ENCODE measurements at places on chromosomes 7 and 10. TPM values are rescaled to one million over a fixed set of nuclear protein-coding genes. Genes with fewer than 3 reads are reported as not detected.

DNA sequence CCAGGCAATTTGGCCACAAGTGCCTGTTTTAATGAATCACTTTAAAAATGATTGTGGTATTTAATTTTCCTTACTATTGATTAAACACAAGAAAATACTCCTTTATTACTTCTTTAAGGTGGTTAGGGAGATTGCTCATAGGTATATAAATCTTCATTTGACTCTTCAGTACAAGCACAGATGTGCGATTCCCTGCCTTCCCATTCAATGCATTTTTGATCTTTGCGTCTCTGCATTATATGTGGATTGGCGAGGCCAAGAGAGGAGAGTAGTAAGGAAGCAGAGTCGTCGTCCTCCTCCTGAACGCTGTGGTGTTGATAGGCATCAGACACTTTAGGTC, 683.7 kb downstream of the LRMDA start:
- no peak overlapping the region for H3K27ac ChIP-seq
- H3K4me3 ChIP-seq: no peak overlapping the region
- DNase-seq: no peak
- no peaks in the 10 kb centered on the region for H3K36me3 ChIP-seq

- no peaks in the 10 kb centered on the region for H3K36me3 ChIP-seq
- H3K27me3 ChIP-seq: peaks cover 38% of the 10 kb centered on the region
- H3K4me3 ChIP-seq: no peak overlapping the region
- no peak overlapping the region for H3K27ac ChIP-seq
- no peak for DNase-seq
- no peaks in the 10 kb centered on the region for H3K4me1 ChIP-seq
These were observed 7.8 kb upstream of the ABLIM1 start for GRCh38 chr10:114665873-114666272.

GRCh38 chr10:102791754-102792395, 45.3 kb downstream of the CYP17A1 start:
- no peak overlapping the region for H3K4me3 ChIP-seq
- H3K36me3 ChIP-seq: peaks cover 5% of the 10 kb centered on the region
- H3K4me1 ChIP-seq: peaks cover 24% of the 10 kb centered on the region

The PKD2L1 gene
- total RNA-seq: not detected

All from activated T-helper 2 cell treated with anti-CD3 and anti-CD28 coated beads, Interferon-gamma antibody, Interleukin-2, Interleukin-4, amounts not matched to agents 10 μg/mL and 5 μg/mL and 100 μg/mL, durations not matched to agents 14 hours and 24 hours and 36 hours (primary cell).